ENCODE measurements at places on chromosomes 6 and 20.

- no peak for DNase-seq
Measured at GRCh38 chr6:137767465-137767864, 99.6 kb upstream of the TNFAIP3 start.

DNA sequence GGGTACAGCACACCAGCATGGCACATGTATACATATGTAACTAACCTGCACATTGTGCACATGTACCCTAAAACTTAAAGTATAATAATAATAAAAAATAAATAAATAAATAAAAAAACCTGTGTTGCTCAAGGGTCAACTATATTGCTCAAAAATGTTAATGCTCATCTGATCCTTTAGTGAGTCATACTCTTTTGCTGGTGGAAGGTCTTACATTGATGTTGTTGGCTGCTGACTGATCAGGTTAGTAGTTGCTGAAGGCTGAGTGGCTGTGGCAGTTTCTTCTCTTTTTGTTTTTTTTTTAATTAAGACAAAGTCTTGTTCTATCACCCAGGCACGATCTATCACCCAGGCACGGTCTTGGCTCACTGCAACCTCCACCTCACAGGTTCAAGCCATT lies 29.6 kb upstream of the SMIM26 start:
- no peak for DNase-seq

DNA sequence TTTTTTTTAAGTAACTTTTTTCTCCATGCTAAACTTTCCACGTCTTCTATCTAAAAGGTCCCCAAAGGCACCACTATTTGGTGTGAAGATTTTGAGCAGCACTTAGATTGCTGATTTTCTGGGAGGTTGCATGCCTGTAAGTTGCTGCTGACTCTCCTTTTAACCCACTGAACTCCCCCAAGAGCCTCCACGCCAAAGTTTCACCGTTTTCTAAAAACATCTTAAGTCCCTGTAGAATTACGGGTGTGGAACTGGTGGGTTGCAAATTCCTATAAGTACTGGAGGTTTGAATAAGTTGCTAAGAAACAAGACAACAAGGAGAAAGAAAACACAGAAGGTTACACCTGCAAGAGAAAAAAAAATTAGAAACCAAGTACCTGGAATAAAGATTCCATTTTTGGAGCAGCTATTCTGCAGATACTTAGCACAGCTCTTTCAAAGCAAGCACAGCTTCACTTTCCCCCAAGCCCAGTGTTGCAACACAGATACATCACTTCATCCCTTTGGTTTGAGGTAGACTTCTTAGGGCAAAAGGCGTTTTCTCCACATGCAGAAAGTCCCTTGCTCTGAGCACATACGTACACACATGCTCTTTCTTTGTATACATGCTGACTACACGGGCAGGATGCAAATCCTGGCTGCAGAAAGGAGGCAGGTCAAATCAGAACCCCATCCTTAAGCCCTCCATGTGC lies 5.0 kb downstream of the JAG1 start:
- DNase-seq, result no peak

- DNase-seq, result peak; percentile 71
Measured at GRCh38 chr20:3242172-3242692, 3.2 kb upstream of the SLC4A11 start.

GRCh38 chr6:1491591-1492319 lies 102.4 kb downstream of the FOXF2 start:
- no peak for DNase-seq

DNA sequence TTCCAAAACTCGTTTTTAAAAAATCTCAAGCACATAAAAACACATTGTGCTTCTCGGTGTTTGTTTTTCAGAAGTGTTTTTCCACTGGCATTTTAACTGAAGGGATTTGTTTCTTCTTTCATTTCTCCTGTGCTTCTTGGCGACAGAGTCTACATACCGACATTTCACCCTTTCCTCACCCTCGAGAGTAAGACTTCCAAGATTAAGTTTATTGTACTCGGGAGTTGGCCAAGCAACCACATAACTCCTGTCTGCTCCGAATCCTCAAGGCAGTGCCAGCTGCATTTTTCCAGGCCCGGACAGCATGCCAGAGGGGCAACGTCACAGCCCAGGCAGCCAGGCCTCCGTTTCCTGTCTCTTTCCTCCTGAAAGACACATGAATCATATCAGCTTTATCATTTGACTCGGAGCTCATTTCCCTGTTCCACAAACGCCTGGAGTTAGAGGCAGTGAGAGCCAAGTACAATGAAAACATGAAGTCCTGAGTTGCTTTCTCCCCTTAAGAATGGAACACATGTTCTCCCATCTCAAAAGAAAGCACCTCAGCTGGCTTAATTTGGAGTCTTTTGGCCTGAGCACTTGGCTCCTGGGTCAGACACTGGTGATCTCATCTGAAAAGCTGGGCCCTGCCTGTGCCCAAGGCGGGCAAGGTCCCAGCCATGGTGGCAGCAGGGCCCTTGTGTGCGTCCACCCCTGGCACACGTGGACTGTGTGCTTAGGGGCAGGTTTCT lies 23.2 kb upstream of the FAM50B start:
- peak; percentile 73 for DNase-seq

DNA sequence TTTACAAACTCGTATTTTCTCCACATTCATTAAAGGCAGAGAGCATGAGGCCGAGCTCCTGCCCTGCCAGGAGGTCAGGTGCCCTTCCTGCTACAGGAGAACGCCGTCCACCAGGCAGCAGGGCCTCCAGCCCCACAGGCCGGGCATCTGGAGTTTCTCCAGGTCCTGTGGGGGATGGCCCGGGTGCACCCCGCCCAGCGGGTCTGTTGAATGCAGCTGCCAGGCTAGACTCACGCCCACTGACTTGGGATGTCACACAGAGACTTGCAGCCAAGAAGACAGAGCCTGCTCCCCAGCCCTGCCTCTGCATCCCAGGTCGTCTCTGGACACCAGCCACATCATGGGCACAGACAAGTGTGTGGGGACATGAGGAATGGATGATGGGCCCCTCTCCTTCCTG lies 376.4 kb downstream of the CDH4 start:
- no peak for DNase-seq

- DNase-seq, result no peak
Measured at GRCh38 chr6:142485256-142485655, 183.4 kb downstream of the ADGRG6 start.

- DNase-seq, result no peak
Measured at GRCh38 chr6:52538252-52538900, 38.5 kb downstream of the TRAM2 start.

DNA sequence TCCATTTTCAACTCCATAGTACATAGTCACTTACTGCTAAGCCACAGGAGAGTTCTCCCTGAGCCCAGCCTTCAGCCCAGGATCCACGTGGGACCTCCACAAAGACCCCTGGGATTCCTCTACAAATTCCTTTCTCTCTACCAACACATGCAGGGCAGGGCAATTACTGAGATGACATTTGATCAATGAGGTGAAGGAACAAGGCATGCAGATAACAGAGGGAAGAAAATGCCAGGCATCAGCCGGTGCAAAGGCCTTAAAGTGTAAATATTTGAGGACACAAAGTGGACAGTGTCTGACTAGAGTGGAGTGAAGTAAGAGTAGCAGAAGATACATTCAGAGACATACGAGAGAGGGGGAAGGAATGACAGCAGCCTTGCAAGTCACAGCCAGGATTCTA lies 70.2 kb downstream of the HS3ST5 start:
- DNase-seq, result peak; percentile 90

DNA sequence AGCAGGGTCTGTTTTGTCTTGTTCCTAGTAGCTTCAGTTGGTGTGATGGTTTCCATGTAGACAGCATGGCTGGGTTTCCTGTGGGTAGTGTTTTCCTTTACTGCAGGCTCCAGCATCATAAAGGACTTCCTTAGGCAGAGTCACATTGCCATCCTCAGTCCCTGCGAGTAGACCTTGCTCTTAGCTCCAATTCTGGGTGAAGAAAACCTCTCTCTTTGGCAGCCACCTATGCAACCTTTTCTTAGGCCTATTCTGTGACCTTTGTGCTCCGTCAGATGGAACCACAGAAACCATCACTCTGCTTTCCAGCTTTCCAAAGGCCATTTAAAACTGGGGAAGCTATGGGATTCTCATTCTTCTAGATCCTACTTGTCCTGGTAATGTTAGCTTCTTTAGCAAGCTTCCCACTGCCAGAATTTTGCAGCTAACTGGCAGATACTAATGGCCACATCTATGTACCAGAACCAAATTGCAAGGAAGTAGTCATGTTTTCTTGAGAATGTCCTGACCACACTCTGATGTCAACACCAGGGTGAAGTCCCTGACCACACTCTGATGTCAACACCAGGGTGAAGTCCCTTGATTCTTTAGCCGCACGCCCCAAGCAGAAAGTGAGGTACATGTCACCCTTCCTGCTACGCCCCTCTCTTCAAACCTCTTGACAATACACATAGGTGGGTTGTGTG lies 646.6 kb upstream of the HS3ST5 start:
- DNase-seq, result no peak

- DNase-seq, result no peak
Measured at GRCh38 chr20:23117738-23118137, 31.6 kb upstream of the CD93 start.

DNA sequence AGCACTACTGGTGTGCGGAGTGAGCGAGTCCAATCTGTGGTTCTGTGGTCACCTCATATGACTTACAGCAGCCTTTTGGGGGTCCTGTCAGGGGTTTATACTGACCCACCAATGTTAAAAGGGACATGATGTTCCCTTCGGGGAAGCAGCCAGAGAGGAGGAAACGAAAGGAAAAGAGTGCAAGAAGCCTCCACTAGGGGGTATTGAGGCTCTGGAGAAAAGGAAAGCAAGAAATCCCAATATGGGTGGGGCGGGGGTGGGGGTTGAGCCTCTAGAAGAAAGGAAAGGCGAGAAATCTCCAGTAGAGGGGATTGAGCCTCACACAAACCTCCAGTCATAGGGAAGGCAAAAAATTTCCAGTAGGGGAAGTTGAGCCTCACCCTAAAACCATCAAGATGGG lies 249.3 kb upstream of the ECI2 start:
- no peak for DNase-seq

- DNase-seq, result no peak
Measured at GRCh38 chr6:134962421-134962820, 12.5 kb upstream of the ALDH8A1 start.

- no peak for DNase-seq
Measured at GRCh38 chr6:167925026-167925425, 72.4 kb upstream of the KIF25 start.

DNA sequence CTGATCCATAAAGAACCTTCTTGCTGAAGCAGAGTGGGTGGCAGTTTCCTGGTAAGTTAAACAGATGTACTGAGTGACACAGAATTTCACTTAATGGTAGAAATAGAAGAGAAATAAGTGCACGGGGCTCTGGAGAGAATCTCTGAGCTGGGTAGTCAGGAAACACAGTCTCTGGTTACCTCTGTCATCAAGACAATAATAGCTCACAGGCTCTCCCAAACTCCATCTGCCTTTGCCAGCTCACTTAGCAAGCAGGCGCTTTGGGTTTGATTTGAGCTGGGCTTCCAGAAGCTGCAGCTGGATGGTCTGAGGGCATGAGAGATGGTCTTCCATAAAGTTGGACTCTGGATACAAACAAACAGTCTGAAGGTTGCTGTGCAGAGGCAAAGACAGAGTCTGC lies 39.6 kb upstream of the PRSS35 start:
- DNase-seq, result no peak

GRCh38 chr6:43916924-43917877 lies 147.2 kb downstream of the VEGFA start:
- DNase-seq, result peak; percentile 92

All from HepG2 (cell line).